ENCODE measurements at places on chromosomes 7 and 10.

DNA sequence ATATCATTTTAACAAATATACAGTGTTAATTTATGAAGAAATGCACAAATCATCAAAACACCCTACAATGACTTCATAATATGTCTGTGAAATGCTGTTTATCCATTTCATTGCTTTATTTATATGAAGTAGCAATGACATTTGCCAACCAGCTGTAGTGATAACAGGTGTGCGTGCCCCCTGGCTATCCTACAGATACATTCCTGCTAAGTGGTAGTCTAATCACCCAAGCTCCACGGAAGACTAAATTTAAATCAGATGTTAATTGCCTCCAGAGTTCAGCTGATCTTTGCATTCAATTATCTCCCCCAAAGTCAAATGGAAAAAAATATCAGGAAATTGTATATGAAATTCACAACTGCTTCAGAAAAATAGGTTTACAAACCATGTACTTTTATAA is 1164.2 kb upstream of the LRRN3 start:
- DNase-seq, result no peak

GRCh38 chr10:22438711-22439110 is 93.4 kb downstream of the SPAG6 start:
- DNase-seq, result no peak

GRCh38 chr10:124145109-124145870 is 51.9 kb upstream of the CHST15 start:
- peak; percentile 37 for DNase-seq

GRCh38 chr7:135248546-135248945 is 14.9 kb downstream of the STRA8 start:
- no peak for DNase-seq

GRCh38 chr10:96678725-96679124 is 41.6 kb downstream of the PIK3AP1 start:
- DNase-seq, result no peak

GRCh38 chr10:2681891-2682290 is 385.5 kb upstream of the PFKP start:
- DNase-seq, result no peak

Data from GM12865 (cell line).